ENCODE measurements at places on chromosomes 5 and 9.

DNA sequence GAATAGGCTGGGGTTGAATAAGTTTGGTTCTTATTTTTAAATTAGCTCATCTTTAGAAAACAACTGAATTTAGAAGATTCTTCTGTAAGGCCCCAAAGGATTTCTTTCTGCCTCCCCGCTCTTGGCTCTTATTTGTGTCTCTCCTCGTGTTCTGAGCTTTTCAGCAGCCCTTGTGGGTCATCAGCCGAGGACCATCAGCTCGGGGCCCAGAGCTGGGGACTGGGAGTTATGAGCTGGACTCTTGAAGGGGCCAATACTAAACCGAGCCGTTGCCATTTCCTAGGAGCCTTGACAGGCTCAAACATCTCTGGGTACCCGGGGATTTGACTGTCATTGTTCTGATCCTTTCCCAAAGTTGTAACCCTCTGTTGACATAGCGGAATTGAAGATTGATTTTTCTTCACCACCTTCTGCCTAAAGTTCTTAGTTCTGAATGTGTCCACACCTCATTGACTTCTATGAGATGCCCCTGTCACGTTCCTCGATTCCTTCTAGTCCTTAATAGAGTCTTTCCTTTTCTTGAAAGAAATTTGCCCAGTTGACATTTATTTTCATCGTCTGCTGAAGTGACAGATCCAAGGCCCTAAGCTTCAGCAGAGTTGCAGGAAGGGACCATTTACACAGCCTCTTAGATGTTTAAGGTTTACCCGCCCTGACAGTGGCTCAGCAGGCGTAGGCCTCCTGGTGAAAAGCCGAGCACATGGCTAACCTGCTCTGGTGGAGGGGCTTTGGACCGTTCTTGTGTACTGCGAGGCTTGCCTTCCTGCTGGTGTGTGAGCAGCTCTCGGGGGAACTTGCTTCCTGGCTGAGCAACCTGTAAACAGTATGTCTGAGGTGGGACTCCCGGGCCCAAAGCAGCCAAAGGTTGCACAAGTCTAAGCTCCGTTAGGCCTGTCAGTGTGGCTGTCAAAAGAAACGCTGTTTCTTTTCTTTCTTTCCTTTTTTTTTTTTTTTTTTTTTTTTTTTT lies 24.0 kb downstream of the ABL1 start:
- no peak overlapping the region for H3K4me3 ChIP-seq
- H3K36me3 ChIP-seq = peaks cover 13% of the 10 kb centered on the region
- H3K4me1 ChIP-seq = no peaks in the 10 kb centered on the region
- no peaks in the 10 kb centered on the region for H3K27me3 ChIP-seq

DNA sequence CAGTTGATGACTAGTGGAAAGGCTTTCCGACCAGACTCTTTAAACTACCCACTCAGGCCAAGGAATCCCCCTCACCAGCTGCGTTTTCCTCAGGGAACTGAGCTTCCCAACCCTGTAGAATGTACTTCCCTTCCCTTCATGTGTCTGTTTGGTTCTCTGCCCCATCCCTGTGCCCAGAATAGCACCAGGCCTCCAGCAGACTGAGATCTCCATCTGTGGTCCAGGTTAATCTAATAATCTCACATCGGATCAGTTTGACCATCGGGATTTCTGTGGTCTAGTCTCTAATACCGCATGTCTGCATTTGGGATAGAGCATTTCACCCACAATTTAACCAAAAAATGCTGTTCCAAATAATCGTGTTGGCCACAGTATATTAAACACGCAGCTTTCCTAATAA lies 237.2 kb downstream of the ROR2 start:
- no peak overlapping the region for H3K4me3 ChIP-seq
- no peaks in the 10 kb centered on the region for H3K36me3 ChIP-seq
- no peak for DNase-seq
- H3K27me3 ChIP-seq = no peaks in the 10 kb centered on the region
- no peaks in the 10 kb centered on the region for H3K4me1 ChIP-seq

DNA sequence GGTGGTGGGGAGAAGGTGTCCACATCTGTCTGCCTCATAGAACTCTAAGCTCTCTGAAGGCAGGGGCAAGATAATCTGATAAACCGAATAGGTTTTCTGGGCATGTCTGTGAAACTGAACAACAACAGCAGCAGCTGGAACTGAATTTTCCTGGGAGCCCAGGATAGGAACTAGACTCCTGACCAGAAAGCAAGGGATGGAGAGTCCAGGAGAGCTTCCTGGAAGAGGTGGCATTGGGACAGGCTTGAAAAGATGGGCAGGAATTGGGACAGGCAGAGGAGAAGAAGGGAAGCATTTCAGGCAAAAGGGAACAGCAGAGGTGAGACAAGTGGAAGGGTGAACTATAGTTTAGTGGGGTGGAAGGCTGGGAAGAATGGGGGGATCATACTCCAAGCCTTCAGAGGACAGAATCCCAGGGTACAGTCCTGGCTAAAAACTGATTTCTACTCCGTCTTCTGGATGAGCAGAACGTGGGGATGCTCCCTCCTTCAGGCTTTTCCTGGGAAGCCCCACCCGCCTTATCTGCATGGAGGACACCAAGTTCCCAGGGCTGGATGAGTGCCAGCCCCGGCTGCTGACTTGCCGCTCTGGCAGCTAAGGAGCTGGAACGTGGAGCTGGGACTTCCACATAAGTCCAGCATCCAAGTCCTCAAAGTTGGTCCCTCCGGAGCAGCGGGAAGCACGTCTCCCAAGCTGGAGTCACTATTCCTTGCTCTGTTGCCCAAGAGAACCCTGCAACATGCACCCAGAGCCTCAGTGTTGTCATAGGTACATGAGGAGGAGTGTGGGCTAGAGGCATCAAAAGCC lies 13.9 kb upstream of the KIF12 start:
- H3K36me3 ChIP-seq = no peaks in the 10 kb centered on the region
- no peak overlapping the region for H3K4me3 ChIP-seq
- H3K27ac ChIP-seq = no peak overlapping the region
- H3K4me1 ChIP-seq = no peaks in the 10 kb centered on the region

- no peaks in the 10 kb centered on the region for H3K4me1 ChIP-seq
- no peak overlapping the region for H3K27ac ChIP-seq
- H3K36me3 ChIP-seq = no peaks in the 10 kb centered on the region
- DNase-seq = peak; percentile 21
These were observed 19.4 kb downstream of the GARNL3 start for GRCh38 chr9:127283917-127284497.

GRCh38 chr9:136254381-136255165 lies 9.0 kb upstream of the QSOX2 start:
- H3K4me1 ChIP-seq = no peaks in the 10 kb centered on the region
- DNase-seq = no peak
- no peaks in the 10 kb centered on the region for H3K36me3 ChIP-seq
- H3K27ac ChIP-seq = no peak overlapping the region
- no peaks in the 10 kb centered on the region for H3K27me3 ChIP-seq

GRCh38 chr5:167701051-167701450 lies 590.4 kb upstream of the WWC1 start:
- H3K36me3 ChIP-seq = no peaks in the 10 kb centered on the region
- no peak overlapping the region for H3K27ac ChIP-seq
- H3K4me3 ChIP-seq = no peak overlapping the region
- no peak for DNase-seq
- no peaks in the 10 kb centered on the region for H3K4me1 ChIP-seq

GRCh38 chr5:100903039-100903887 lies at the start of gene ST8SIA4:
ST8SIA4 (minus strand) TSS chr5:100903282; CDS start chr5:100902955, 327 bp downstream.
- H3K36me3 ChIP-seq = no peaks in the 10 kb centered on the region
- DNase-seq = peak; percentile 84
- H3K4me1 ChIP-seq = no peaks in the 10 kb centered on the region
- peak within 1 kb of the TSS; percentile 46 for H3K4me3 ChIP-seq
- peak within 1 kb of the TSS; percentile 76 for H3K27ac ChIP-seq

GRCh38 chr5:110371725-110372041 lies 354.8 kb downstream of the TMEM232 start:
- H3K4me3 ChIP-seq = no peak overlapping the region
- no peaks in the 10 kb centered on the region for H3K36me3 ChIP-seq
- no peaks in the 10 kb centered on the region for H3K4me1 ChIP-seq
- H3K27ac ChIP-seq = no peak overlapping the region

DNA sequence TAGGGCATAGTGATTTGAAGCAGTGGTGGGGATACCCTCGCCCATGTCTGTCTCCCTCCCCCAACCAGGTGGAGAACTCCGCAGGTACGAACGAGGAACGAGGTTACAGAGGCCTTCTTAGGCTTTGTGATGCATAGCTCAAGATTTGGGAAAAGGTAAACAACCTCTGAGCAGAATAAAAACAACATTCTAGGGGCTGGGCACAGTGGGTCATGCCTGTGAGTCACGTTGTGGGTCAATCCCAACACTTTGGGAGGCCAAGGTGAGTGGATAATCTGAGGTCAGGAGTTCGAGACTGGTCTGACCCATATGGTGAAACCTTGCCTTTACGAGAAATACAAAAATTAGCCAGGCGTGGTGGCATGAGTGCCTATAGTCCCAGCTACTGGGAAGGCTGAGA lies 3.6 kb upstream of the LCP2 start:
- H3K4me3 ChIP-seq = no peak overlapping the region
- H3K27me3 ChIP-seq = no peaks in the 10 kb centered on the region
- H3K4me1 ChIP-seq = no peaks in the 10 kb centered on the region
- no peaks in the 10 kb centered on the region for H3K36me3 ChIP-seq

GRCh38 chr9:105901514-105902109 lies 207.3 kb downstream of the TMEM38B start:
- no peaks in the 10 kb centered on the region for H3K4me1 ChIP-seq
- no peak for DNase-seq
- no peaks in the 10 kb centered on the region for H3K36me3 ChIP-seq
- no peak overlapping the region for H3K4me3 ChIP-seq
- no peaks in the 10 kb centered on the region for H3K27me3 ChIP-seq

DNA sequence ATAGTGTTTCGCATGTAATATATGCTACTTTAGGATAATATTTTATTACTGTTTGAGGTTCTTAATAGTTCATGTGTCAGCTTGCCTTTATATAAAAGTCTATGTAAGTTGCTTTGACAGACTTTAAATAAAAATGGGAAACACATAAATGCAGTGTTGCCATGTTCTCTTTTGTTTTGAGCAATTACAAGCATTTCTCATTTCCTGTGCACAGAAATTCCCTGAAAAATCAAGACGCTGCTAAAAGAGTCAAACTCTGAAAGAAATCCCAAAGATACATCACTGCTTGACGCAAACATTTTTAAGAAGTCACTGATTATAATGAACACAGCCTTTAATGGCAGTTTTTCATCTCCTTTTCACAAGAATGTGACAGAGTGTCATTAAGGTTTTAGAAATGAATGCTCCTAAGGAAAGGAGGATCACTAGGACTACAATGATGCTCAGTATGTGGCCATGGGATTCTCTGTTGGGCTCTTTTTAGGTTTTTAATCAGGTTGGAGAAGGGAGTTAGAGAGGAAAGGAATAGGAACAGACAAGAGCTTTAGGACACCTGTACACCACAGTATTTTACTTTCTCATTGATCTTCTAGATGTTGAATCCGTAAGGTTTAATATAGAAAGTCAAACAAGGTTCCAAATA lies 29.4 kb downstream of the ZCCHC7 start:
- no peaks in the 10 kb centered on the region for H3K27me3 ChIP-seq
- no peaks in the 10 kb centered on the region for H3K4me1 ChIP-seq
- H3K27ac ChIP-seq = no peak overlapping the region
- DNase-seq = no peak
- H3K36me3 ChIP-seq = no peaks in the 10 kb centered on the region

DNA sequence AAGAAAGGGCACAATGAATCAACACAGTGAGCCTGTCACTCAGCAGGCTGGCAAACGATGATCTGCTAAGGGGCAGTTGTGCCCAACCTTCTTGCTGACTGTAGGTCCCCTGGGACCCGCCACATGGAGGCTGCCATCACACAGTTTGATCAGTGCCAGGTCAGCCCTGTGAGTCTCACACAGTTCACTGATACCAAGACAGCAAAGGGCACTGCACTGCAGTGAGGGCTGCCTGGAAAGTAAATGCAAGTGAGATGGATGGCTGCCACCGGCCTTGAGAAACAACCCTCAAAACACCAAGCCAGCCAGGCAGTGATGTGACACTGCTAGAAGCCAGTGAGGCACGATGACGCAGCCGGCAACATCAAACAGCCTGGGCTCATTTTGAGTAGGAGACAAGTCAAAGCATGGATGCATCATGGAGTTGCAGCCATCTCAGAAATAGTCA lies 30.3 kb downstream of the FOXD1 start:
- H3K4me1 ChIP-seq = no peaks in the 10 kb centered on the region
- no peak overlapping the region for H3K4me3 ChIP-seq
- peaks cover 57% of the 10 kb centered on the region for H3K27me3 ChIP-seq
- no peaks in the 10 kb centered on the region for H3K36me3 ChIP-seq
- no peak for DNase-seq
- H3K27ac ChIP-seq = no peak overlapping the region

GRCh38 chr9:127520941-127521918 lies 69.9 kb downstream of the LRSAM1 start:
- no peak overlapping the region for H3K4me3 ChIP-seq
- peaks cover 12% of the 10 kb centered on the region for H3K4me1 ChIP-seq
- DNase-seq = no peak

GRCh38 chr5:16654647-16655334 lies 38.0 kb upstream of the RETREG1 start:
- H3K36me3 ChIP-seq = no peaks in the 10 kb centered on the region
- no peak for DNase-seq
- no peak overlapping the region for H3K27ac ChIP-seq
- H3K4me3 ChIP-seq = no peak overlapping the region
- H3K4me1 ChIP-seq = no peaks in the 10 kb centered on the region

DNA sequence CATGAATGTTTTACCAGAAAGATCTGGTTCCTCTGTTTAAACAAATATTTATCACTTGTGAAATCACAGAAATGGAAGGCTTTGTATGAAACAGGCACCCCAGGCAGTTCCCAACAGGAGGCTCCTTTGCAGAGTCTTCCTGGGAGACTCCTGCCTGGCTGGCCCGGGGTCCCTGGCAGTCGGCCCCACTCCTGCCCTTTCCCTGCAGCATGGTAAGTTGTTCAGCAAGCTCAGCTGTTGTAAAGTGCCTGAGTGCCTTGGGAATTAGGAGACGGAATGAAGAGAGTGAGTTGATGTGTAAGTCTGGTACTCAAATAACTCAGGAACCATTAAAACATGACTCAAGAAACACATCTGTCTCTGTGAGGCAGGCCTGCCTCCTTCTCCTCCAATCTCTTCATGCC lies 17.5 kb upstream of the LHFPL2 start:
- no peaks in the 10 kb centered on the region for H3K4me1 ChIP-seq
- H3K36me3 ChIP-seq = no peaks in the 10 kb centered on the region
- no peak overlapping the region for H3K27ac ChIP-seq
- no peak overlapping the region for H3K4me3 ChIP-seq

GRCh38 chr9:36163786-36164170 lies 5.4 kb upstream of the CCIN start:
- no peak overlapping the region for H3K4me3 ChIP-seq
- no peak for DNase-seq
- H3K36me3 ChIP-seq = no peaks in the 10 kb centered on the region
- H3K27me3 ChIP-seq = no peaks in the 10 kb centered on the region
- H3K27ac ChIP-seq = peak overlapping the region; percentile 60

DNA sequence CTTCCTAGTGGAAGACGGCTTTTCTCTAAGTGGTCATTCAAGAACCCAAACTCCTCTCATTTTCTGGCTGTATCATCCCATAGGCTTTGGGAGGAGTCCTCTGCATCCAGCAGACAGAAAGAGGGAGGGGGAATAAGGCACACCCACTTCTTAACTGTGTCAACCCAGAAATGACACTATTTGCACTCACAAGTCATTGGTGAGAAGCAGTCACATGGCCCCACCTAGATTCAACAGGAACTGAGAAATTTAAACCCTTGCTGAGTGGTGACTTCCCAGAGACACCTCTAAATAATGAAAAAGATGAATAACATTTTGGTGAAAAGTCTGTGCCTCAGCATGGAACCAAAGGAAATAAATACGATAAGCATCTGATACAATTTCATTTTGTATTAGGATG lies 120.0 kb downstream of the MCTP1 start:
- no peak overlapping the region for H3K4me3 ChIP-seq
- no peak overlapping the region for H3K27ac ChIP-seq
- H3K27me3 ChIP-seq = no peaks in the 10 kb centered on the region
- no peaks in the 10 kb centered on the region for H3K36me3 ChIP-seq
- no peaks in the 10 kb centered on the region for H3K4me1 ChIP-seq

Measured in colonic mucosa (tissue), 4 donors.